ENCODE measurements at places on chromosomes 2 and 18.

DNA sequence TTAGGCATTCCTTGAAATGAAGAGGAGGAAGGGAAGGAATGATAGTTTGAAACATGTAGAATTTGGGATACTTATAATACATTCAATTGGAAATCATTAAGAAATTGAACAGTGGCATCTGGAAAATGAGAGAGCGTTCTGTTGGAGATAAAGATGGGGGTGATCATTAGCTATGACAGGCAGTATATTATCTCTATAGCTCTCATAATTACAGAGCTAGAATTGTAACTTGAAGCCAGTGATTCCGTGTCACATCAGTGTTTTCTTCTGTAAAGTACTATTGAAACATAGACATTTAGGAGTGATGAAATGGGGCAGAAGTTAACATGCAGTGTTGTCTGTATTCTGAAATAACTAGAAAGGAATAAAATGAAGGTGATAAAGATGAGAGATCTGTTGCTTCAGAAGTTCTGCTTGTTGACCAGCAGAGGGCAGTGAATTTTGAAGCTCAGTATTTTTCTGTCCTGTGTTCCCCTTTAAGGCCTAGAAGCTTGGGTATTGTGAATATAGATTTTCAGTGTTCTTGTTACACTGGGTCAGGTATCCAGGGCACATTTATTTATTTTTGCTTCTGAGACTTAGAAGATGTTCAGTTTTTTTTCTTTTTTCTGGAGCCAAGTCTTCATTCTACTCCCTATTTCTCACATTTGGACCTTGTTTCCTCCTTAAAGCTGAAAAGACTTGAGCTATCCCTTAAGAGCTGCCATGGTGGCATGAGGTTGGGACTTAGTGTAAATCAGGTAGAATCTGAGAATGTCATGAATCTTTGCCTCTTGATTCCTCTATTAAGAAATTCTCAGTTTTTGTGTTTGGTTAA, 157.4 kb downstream of the TAF4B start:
- peak; percentile 82 for DNase-seq

DNA sequence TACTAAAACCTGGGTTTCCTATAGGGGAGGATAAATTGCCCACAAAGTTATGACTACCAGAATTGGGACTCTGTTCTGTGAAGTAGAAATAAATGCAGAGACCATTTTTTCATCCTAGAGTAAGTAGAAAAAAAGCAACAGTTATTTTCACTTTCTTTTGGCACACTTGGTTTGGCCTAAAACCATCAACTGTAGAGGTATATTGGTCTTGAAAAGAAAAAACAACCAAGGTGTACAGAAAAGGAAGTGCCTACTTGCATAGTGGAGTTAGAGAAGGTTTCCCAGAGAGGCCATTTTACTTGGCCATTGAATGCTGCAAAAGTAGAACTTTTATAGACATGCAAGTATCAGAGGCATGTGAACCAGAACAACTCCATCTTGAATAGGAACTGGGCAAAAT, 89.4 kb upstream of the TACR1 start:
- DNase-seq, result no peak

GRCh38 chr2:118658596-118659198, 188.8 kb downstream of the EN1 start:
- no peak for DNase-seq

GRCh38 chr18:58253871-58254270, 209.8 kb downstream of the NEDD4L start:
- no peak for DNase-seq

- no peak for DNase-seq
These were observed 45.7 kb downstream of the QPCT start for GRCh38 chr2:37389989-37390765.

- no peak for DNase-seq
These were observed 112.4 kb downstream of the HS6ST1 start for GRCh38 chr2:128206245-128206644.

- no peak for DNase-seq
These were observed 12.5 kb downstream of the FIGN start for GRCh38 chr2:163723348-163723747.

DNA sequence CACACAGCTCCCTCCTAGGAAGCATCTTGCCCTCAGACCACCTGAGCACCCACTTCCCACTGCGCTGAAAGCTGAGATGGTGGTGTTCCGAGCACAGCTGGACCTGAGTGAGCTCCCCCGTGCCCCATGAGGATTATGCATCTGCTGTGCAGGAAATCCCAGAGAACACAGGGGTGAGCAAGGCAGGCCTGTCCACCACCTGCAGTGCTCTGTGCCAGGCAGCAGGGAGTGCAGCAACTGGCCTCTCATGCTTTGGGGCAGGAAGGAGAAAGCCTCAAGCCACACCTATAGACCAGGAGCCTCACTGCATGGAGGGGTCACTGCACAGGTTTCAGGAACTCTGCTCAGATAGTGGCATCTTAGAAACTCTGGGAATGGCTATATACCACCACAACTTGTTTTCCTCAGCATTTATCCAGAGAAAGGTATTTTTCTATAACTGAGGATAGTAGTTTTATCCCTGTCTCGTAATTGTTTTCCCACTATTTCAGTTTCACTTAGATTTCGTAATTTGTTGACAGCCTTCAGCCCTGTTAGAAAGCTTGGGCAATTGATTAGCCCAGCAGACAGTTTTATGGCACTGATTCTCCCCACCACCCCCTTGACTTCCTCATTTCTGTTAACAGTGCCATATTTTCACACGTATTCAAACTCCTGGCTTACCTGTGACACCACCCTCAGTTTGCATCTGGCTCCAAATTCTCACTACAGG, 144.3 kb upstream of the DAPL1 start:
- DNase-seq, result no peak

GRCh38 chr2:96556441-96557330, 20.1 kb downstream of the ARID5A start:
- no peak for DNase-seq
